ENCODE measurements at places on chromosomes 7 and 10.

DNA sequence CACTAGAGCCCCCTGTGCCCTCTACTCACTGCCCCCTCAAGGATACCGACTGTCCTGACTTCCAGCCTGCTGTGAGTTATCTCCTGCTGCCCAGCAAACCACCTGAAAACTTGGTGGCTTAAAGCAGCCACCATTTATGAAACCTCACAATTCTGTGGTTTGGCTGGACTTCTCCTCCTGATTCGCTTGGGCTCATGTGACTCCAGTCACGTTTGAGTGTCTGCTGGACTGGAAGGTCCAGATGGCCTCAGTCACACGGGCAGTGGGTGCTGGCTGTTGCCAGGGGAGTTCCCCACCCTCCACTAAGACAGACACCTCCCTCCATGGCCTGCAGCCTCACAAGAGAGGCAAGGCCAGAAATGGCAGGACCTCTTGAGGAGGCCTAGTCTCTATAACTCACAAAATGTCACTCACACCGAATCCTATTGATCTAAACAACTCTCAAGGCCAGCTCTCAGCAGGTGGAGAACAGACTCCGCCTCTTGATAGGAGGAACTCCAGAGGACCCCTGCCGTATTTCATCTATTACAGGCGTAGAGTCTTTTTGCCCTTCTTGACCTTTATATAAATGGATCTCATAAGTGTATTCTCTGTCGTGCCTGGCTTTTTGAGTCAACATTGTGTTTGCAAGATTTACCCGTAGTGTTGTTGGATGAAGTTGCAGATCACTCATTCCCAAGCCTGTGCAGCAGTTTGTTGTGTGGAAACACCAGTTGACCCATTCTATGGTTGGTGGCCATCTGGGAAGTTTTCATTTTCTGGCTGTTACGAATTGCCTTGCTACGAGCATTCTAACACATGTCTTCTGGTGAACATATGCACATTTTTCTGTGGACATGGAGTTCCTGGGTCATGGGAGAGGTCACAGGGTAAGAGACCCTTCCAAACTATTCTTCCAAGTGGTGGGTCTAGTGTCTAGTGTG is 48.3 kb downstream of the ZMIZ1 start:
- no peak for DNase-seq

DNA sequence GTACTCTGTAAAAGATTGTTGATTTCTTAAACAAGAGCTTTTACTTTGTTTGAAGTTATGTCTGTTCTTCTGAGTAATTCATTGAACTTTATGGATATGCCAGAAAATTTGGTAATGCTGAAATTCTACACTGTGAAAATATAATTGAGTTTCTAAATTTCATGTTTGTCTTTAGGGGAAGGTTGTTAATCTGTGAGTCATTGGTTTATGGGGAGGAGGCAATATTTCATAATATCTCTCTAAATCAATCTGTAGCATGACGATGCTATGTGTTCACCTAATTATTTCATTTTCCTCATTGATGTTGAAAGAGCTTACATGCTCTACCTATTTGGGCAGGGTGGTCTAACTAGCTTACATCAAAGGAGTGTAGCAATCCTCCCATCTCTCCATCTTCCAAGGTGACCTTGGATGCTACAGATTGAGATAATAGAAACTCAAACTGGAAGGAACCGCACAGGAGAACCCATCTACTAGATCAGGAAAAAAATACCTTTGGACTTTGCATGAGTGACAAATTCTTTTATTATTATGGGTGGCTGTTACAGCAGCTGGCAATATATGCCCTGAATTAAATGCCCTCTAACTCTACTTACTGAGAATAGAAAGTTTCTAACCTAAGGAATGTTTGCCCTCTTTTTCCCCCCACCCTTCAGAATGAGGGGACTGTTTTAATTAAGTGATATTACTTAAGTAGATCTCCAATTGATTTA is 8.4 kb upstream of the SNX13 start:
- DNase-seq = no peak

- DNase-seq = no peak
Observed at GRCh38 chr7:74518654-74519053, 64.9 kb downstream of the GTF2IRD1 start.

DNA sequence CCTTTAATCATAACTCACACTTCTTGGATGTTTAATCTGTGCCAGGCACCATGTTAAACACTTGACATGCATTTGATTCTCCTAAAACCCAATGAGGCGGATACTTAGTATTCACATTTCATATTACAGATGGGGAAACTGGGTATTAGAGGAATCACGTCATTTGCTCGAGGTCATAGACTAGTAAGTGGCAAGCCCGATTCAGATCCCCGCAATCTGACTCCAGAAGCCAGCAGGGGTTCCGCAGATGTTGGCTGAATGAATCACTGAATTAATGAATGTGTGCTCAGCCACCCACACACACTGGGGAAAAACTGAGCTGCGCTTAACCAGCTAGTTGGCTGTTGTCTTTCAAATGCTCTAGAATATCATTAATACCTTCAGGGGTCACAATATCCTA is 22.5 kb upstream of the ENO4 start:
- DNase-seq = no peak

- DNase-seq = no peak
Observed at GRCh38 chr10:12390733-12391132, 41.4 kb downstream of the CAMK1D start.
